Esophagus muscularis mucosa (tissue), 4 donors: ENCODE measurements at places on chromosomes 2 and 18. TPM values are rescaled to one million over a fixed set of nuclear protein-coding genes. Genes with fewer than 3 reads are reported as not detected.

DNA sequence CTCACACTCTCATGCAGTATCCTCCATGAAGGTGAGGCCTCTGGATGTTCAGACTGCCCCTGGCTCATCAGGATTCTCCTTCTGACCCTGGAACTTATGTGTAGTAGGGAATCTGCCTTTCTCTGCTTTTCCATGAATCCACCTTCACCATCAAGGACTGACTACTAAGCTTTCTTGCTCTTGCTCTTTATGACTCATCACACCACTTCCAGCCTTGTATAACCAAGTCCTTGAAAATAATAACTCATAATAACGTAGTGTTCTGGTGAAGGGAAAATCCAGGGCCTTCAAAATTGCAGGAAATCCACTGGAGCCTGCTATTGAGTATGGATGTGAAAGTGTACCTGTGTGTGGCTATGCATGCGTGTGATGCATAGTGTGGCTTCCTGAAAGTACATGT is 11.3 kb upstream of the KCNS3 start:
- DNase-seq: no peak

DNA sequence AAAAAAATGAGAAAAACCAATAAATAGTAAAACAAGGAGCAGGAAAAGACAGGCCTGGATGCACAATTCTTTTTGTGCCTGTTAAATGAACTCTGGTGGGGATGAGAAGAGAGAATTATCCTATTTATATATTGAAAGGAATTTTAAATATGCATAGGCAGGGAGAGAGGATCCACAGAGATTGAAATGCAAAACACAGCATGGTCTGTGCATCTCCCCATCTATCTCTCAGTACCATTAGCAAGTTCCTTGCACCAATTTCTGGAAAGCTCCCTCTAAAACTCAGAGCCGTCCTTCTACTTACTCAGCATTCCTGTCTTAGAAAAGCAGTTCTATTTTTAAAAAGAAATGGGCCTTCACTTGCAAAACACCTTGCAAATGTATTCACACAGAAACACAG is 502.3 kb upstream of the KLHL29 start:
- no peak for DNase-seq

Gene SPATA3
- total RNA-seq: not detected

DNA sequence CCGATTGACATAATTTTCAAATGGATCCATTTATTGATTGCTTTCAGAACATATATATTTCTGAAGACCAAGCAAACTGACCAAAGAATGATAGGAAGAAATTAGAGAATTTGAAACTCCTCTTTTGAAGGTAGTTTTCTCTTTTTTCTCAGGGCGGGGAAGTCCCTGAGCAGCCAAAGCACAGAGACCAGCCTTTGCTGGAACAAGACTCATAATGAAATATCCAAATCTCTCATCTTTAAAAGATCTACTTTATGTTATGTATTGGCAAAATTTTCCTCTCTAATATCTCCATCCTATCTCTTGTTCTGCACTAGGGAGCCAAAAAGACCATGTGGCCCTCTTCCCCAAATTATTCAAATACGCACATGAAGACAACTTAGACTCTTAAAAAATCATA is 379.0 kb upstream of the TCF4 start:
- DNase-seq: no peak

Gene SP9
- not detected for total RNA-seq

GRCh38 chr18:52598921-52599320 is 258.9 kb downstream of the DCC start:
- DNase-seq: no peak

DNA sequence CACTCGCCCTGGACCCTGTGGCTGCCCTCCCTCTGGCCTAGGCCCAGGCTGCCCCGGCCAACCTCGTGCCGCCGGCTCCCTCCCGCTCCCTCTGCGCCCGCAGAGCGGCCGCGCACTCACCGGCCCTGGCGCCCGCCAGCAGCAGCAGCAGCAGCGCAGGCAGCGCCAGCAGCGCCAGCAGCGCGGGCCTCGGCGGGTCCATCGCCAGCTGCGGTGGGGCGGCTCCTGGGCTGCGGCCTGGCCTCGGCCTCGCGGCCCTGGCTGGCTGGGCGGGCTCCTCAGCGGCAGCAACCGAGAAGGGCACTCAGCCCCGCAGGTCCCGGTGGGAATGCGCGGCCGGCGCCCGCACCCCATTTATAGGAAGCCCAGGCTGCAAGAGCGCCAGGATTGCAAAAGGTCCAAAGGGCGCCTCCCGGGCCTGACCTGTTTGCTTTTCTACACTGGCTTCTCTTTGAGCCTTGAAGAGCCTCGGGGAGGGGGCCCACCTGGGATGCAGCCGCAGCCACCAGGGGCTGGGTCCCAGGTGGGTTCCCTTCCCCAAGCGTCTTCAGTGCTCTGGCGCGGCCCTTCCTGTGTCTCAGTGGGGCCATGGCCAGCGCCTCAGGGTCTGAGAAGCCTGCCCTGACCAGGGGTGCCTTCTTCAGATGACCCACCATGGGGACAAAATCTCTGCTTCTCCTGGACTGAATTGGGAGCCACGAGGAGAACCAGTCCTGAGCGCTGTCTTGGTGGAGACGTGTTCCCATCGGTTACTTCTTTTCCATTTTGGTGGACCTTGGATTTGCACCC is at the start of gene APOB:
APOB (minus strand) TSS at position 330 of the 789 bp plus-strand sequence; CDS start at position 202, 128 bp downstream.
- no peak for DNase-seq

GRCh38 chr18:61241260-61241853 is 91.9 kb upstream of the CDH20 start:
- DNase-seq: no peak

GRCh38 chr2:16169381-16169960 is 229.1 kb downstream of the MYCN start:
- peak; percentile 50 for DNase-seq
